ENCODE measurements at places on chromosomes 12 and 14.

- DNase-seq: no peak
Measured at GRCh38 chr12:57579677-57580465, 11.1 kb upstream of the PIP4K2C start.

DNA sequence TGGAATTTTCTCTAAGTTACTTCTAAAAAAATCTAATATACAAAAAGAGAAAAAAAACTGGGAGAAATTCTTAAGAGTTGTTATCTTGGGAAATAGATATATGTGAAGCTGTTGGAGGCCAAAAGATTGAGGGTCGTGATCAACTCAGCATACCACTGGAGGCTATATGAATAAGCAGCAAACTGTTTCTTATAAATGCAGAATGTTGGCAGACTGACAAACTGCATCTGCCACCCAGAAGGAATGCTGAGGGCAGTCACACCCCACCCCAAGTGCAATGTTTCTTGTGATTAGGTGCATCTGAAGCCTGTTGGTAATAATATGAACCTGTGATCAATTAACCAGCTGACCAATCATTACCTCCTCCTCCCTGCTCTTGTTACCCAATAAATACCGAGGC lies 818.6 kb upstream of the MGAT4C start:
- DNase-seq: no peak

DNA sequence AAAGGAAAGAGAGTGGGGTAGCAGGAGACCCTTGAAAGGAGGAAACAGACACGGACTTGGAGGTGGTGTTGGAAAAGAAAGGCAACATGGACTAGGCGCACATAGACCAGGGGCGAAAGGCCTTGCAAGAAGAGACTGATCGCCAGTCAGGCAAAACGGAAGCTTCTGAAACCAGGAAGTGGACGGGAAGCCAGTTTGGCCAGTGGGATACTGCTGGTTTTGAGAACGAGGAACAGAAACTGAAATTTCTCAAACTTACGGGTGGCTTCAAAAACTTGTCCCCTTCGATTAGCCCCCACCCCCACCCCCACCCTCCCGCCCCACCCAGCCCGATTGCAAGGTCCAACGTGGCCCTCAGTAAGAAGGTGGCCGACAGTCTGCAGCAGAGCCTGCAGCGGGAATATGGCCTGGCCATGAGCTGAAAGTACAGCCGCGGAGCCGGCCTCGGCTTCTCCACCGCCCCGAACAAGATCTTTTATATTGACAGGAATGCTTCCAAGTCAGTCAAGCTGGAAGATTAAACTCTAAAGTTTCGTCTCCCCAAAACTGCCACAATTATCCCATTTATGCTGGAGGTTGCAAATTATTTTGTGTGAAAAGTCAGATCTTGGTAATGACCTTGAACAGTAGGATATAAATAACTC lies 364.7 kb downstream of the BCAT1 start:
- DNase-seq: no peak

DNA sequence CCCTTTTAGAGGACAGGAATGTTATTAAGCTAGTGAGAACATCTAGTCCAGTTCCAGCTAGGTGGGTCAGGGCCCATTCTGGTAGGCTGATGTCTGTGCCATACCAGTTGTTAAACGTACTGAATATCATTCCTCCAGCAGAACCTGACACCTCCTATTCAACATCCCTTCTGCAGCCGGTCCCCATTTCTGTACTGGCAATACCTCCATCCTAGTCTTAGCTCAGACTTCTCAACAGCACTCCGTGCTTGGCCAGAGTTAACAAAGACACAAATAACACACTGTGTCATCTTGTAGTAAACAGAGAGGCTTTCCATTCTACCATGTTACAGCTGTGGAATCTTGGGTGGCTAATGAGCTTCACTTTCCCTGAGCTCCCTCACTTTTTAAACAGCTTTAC lies 94.3 kb upstream of the PDE3A start:
- DNase-seq: no peak

DNA sequence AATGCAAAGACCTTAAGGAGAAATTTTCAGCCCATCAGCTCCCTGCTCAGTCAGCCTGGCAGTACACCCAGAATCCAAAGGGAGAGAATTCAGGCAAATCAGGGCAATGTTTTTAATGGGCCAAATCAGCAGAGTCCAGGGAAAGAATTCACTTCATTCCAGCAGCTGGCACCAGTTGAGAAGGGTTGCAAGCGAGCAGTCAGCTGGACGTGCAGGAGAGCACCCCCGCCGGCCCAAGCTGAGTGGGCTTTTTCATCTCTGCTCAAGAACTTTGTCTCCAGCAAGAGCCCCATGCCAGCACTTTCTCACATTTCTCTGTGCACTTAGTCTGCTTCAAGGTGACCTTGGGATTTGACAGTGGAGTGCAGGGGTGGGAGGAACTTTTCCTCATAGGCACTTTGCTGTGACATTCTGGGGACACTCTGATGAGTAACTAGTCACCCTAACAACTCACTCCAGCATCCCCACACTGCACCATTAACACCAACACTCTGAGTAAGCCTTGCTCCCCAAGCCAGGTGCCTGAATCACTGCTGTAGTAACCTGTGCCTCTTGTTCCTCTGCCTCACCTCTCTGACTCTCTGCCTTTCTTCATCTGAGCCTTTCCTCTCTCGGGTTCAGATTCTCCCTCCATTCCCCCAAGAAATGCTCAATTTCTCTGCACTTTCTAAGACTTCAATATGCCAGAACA lies 2.2 kb downstream of the ENDOU start:
- no peak for DNase-seq

DNA sequence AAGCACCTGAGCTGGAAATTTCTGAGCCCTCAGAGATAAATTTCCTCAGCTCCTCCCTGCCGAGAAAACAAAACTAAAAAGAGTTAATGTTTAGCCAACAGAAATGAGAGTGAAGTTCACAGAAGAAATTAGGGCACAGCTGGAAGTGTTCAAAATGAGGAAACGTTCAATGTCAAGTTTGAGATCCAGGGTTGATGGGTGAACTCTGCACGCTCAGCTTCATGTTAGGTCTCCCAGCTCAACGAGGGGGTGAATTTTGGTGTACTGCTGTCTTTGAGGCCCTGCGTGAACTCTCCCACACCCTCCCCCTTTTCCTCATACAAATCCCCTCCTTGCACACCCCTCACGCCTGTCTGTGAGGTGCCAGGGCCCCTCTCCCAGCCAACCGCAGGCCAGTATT lies 13.3 kb upstream of the OAS3 start:
- no peak for DNase-seq

GRCh38 chr14:62322216-62322615 lies 560.0 kb downstream of the SNAPC1 start:
- no peak for DNase-seq

GRCh38 chr14:29953501-29953900 lies 25.9 kb upstream of the PRKD1 start:
- DNase-seq: no peak

DNA sequence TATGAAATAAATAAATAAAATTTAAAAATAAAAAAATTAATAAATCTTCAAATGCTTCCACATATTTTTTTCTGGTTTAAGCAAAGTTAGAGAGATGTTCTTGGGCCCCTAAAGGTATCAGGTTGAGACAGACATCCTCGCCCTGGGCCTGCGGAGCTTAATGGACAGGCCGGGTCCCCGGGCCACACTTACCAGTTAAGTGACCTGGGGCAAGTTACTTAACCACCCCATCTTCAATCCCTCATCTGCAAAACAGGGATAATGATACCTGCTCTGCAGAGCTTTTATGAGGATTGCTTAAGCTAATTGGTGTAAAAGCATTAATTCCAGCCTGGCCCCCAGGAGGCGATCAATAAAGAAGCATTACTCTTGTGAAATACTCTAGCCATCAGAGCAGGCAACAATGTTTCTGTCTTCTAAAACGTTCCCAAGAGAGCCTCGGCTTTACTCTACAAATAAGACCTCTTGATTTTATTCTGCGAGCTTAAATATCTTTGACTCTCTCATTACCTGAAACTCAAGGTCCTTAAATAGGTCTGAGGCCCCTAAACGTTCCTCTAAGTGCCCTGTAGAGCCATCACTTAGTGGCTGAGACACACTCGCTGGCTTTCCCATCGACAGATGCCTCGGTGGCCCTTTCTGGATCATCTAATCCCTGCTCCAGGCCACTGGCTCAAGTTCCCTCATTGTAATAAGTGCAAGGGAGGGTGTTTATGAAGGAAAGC lies 81.1 kb upstream of the DIO3 start:
- DNase-seq: no peak

DNA sequence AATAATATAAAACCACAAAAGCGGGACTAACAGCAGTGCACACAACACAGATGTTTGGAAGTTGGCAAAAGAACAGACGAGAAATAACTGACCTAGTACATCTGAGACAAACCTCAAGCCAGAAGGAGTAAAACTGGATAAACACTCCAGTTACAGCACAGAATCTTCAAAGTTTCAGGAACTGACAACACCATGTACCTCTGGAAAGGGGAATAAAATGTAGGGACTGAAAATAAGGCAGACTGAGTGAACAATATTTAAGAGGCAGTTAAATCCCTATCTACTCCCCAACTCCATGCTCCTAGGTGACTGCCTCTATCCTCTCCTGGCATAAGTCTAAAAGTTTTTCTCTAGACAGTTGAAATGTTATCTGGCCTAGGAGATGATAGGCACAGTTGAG lies 57.9 kb downstream of the ZFYVE21 start:
- no peak for DNase-seq

- DNase-seq: no peak
Measured at GRCh38 chr12:118325081-118325480, 47.6 kb downstream of the TAOK3 start.

- no peak for DNase-seq
Measured at GRCh38 chr12:56253091-56253490, 5.1 kb downstream of the ANKRD52 start.

DNA sequence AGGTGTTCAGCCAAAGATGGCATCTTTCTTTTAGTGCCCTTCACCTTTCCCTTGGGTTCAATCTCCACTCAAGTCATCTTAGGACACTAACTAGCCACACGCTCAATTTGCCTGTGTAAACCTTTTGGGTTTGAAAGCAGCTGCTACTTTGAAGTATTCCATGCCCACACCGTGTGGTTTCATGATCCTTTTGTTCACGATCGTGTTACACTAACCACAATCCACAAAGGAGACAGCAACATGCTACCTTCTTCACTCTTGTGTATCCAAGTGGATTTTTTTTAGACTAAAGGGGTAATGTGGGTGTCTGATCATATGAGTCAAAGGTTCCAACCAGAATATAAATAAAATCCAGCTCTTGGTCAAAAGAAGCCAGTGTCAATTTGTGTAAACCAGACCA lies 122.7 kb upstream of the FAR2 start:
- DNase-seq: no peak

Measured in amniotic stem cell (primary cell).